ENCODE measurements at places on chromosomes 5 and 9.

DNA sequence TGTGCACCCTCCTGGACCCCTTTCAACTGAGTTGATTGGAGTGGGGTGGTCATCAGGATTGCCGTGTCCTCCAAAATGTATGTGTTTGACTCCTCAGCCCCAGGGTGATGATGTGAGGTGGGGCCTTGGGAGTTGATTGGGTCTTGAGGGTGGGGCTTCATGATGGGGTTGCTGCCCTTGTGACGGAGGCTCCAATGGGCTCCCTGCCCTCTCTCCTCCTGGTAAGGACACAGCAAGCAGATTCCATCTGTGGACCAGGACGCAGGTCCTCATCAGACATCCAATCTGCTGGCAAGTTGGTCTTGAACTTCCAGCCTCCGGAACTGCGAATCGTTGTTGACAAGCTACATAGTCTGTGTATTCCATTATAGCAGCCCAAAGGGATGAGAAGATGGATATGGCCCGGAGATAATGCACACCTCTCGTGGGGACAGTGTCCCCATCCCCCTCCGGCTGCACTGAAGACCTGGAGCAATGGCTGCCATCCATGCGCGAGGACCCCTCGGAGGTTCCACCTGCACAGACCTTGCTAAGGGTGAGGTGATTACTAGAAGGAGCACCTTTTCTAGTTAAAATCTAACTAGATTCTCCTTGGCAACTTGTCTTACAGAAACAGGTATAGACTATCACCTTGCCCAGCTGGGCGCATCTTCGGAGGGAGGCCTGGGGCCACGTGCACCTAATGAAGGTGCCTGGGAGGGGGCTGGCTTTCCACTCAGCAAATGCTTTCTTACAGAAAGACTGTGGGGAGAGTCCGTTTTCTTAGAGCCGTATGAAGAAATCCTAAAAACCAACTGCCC lies 75.7 kb upstream of the IRX4 start:
- DNase-seq = no peak

DNA sequence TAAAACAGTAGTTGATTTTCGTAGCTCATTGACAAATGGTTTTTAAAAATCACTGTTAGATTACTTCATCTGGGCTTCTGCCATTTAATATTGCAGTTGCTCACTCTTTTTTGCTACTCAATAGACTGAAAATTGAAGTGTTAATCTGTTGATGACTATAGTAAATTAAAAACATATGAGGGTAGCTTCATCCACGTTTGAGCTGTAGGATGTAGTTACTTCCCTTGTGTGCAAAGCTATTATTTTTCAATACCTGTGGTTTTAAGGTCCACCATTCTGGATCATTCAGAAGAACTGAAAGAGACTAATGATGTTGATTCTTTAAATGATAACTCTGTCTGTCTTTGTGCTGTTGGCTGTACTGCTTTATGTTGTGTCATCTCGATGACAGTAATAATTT lies 74.7 kb downstream of the LNPEP start:
- DNase-seq = no peak

- DNase-seq = no peak
Observed at GRCh38 chr9:91856419-91856818, 93.6 kb downstream of the ROR2 start.

DNA sequence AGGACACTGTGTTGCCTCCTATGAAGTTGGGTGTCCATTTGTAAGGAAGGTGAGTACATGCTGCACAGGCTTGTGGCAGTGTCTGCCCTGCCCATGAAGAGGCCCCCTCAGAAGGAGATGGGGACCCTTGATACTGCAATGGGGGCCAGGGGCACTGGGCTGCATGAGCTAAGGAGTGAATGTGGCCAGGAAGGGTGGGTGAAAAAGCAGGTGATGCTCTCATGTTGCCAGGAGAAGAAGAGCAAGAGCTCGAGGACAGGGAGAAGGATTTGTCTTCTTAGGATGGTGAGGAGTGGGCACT lies 76.1 kb downstream of the NSUN2 start:
- DNase-seq = no peak

DNA sequence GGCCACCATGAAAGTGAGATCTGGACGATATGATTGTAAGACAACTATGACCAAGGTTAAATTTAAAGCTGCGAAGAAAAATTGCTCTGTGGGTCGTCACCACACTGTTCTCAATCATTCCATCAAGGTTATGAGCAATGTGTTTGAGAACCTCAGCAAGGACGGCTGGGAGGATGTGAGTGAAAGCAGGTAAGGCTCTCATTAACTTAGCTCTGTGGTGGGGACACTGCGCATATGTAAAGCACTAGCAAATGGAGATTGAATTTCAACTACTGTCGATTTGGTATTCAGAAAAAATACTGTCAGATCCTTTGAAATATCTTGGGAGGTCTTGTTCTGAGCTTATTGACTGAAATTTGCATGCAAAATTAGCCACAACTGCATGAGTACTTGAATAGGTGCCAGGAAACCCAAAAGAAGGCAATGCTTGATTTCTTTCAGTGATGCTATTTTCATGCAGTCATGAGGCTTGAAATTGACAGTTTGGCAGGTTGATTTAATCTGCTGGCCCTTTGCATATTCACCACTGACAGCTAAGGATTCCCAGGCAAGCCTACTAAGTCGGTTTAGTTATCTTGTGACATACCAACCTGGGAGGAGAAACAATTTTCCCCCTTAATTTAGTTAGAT lies 183.9 kb upstream of the SH3GL2 start:
- no peak for DNase-seq

- no peak for DNase-seq
Observed at GRCh38 chr9:127333221-127334064, 63.5 kb upstream of the SLC2A8 start.

- DNase-seq = no peak
Observed at GRCh38 chr5:118301696-118302095, 686.7 kb downstream of the DTWD2 start.

- DNase-seq = no peak
Observed at GRCh38 chr9:72592502-72593403, 71.3 kb downstream of the TMC1 start.
